GM23248 (cell line): ENCODE measurements at places on chromosomes 3 and 15.

DNA sequence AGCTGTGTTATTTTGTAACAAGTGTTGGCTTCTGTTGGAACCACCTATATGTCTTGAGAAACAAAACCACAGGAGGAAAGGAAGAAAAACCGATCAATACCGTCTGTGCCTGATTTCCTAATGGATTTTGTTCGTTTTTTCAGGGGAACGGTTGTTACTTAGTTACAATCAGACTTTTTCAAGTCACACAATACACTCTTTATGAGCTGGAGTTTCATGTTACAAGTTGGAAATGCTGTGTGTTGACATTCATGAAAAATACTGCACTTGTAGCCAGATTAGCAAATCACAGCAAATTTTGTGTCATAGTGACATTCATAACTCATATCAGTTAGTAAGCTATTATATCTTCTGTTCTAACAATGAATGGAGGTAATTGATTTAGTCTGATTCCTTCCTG lies 78.9 kb downstream of the SLTM start:
- H3K4me1 ChIP-seq = peaks cover 9% of the 10 kb centered on the region
- no peaks in the 10 kb centered on the region for H3K27me3 ChIP-seq
- no peak overlapping the region for H3K4me3 ChIP-seq
- no peak for DNase-seq
- H3K27ac ChIP-seq = no peak overlapping the region

- no peaks in the 10 kb centered on the region for H3K27me3 ChIP-seq
- H3K4me1 ChIP-seq = no peaks in the 10 kb centered on the region
- DNase-seq = peak; percentile 66
- H3K36me3 ChIP-seq = no peaks in the 10 kb centered on the region
These were observed 5.8 kb upstream of the DIS3L start for GRCh38 chr15:66287461-66288057.

- H3K27me3 ChIP-seq = 0 out of 2 replicates have a peak, but pooled peaks cover 8% of the 10 kb centered on the region
- H3K4me3 ChIP-seq = no peak overlapping the region
- H3K27ac ChIP-seq = no peak overlapping the region
- no peak for DNase-seq
- no peaks in the 10 kb centered on the region for H3K36me3 ChIP-seq
These were observed 101.4 kb downstream of the TNIK start for GRCh38 chr3:171358881-171359198.

DNA sequence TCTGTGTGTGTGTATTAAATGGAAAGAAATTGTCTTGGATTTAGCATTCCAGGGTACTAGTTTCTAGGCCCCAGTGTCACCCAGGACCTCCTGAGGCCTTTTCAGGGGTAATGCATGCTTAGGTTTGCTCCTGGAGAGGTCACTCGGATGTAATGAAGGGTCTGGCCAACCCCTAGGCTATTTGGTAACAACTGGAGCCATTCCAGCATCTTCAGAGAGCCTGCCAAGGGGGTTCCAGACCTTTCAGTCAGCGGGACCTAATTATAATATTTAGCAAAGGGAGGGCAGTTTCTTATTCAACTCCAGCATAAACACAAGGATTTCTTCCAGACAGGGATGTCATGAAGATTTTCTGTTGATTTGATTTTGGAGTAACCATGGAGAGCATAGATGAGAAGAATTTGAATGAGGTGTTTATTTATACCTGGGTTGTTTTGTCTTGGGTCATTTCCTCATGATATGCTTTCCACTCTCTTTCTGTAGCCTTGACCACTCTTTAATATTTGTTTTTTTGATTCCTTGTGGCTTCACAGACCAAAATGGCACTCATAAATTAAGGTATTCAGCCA lies 17.4 kb downstream of the KAT2B start:
- H3K4me1 ChIP-seq = peaks cover 37% of the 10 kb centered on the region
- H3K27ac ChIP-seq = peak overlapping the region; percentile 22; the same call in 1 of the 2 replicates
- no peaks in the 10 kb centered on the region for H3K36me3 ChIP-seq
- no peak overlapping the region for H3K4me3 ChIP-seq
